ENCODE measurements at places on chromosomes 6 and 20.

DNA sequence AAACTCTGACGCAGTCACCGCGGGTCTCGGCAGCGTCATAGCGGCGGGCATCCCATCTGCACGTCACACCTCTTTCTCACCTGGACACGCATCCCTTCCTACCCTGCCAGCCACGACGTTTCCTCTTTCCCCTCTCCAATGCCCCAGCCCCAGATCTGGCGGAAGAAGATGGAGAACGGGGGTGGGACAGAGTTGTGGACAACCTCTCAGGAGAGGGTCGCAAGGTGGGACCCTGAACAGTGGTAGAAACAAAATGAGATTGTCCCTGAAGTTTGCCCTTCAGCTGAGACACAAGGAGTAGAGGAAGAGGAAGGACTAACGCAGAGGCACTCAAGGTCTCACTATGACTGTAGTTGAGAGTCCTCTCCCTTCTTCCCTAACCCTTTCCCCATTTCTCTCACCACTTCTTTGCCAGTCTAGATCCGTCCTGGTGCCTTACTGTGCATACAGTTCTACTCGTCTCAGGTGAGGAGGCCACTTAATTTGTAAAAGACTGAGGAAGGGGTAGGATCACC, 562 bp downstream of the TRIM39 start:
- DNase-seq = no peak

DNA sequence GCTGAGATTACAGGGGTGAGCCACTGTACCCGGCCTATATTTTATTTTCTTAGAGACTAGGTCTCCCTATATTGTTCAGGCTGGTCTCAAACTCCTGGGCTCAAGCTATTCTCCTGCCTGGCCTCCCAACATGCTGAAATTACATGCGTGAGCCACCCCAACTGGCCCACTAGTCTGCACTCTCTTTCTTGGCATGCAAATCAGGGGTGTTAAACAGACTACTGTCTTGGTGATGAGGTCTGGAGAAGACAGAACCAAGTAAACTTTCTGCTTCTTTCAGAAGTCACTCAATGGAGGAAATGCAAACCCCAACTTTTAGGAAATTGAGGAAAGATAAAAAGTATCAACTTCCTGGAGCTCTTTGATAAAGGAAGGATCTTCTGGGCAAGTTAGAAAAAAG, 8.0 kb upstream of the TUBB2B start:
- no peak for DNase-seq

- DNase-seq = no peak
Observed at GRCh38 chr6:140677781-140678528, 1303.5 kb upstream of the CITED2 start.

DNA sequence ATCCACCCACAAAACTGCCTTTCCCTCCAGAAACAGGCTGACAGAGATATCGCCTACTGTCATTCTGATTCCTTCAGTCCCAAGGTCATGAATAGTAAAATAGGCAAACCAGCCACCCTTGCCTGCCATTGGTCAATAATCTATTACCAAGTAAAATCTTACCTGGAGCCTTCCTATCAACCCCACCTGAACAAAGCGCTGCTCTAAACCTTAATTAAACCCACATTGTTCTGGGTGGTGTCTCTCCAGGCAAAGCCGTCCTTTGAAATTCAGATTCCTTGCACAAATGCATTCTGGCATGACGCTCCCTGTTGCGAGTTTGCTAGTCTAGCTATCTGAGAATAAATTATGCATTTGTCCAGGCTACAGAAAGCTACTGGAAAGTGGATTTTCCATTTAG, 291.6 kb upstream of the ECI2 start:
- no peak for DNase-seq

- no peak for DNase-seq
Observed at GRCh38 chr20:8709627-8710026, 359.3 kb upstream of the PLCB4 start.

DNA sequence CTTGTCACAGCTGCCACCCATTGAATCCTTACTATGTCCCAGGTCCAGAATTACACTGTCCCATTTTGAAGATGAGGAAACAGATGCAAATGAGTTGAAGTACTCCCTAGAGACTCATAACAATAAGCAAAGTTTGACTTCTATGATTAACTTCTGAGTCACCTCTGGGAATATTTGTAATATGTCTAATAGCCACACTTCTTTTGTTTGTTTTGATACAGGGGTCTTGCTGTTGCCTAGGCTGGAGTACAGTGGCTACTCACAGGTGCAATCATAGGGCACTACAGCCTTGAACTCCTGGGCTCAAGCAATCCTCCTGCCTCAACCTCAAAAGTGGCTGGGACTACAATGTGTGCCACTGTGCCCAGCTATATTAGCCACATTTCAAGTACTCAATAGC, 11.4 kb upstream of the SOX12 start:
- DNase-seq = no peak
